RWPE2 (cell line): ENCODE measurements at places on chromosomes 5 and 9.

DNA sequence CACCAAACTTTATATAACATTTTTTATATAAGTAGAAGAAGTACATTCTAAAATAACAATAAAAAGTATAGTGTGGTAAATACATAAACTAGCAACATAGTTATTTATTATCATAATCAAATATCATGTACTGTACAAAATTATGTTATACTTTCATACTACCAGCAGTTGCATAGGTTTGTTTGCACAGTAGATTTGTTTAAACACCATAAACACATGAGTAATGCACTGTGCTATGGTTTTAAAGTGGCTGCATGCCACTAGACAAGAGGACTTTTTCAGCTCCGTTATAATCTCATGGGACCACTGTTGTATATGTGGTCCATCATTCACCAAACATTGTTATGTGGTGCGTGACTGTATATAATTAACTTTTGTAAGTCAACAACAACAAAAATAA lies 137.6 kb downstream of the DRD1 start:
- H3K4me1 ChIP-seq, result no peaks in the 10 kb centered on the region
- H3K27me3 ChIP-seq, result no peaks in the 10 kb centered on the region
- H3K4me3 ChIP-seq, result no peak overlapping the region
- H3K36me3 ChIP-seq, result no peaks in the 10 kb centered on the region
- no peak for DNase-seq

- no peaks in the 10 kb centered on the region for H3K36me3 ChIP-seq
- H3K4me1 ChIP-seq, result peaks cover 11% of the 10 kb centered on the region
- DNase-seq, result peak; percentile 74
- peak within 1 kb of the TSS; percentile 57 for H3K27ac ChIP-seq
- H3K4me3 ChIP-seq, result peak within 1 kb of the TSS; percentile 17
Measured at GRCh38 chr5:33891788-33892619, at the start of gene ADAMTS12. Gene ADAMTS12, minus strand, starts transcription at chr5:33891990. Its CDS starts 134 bp downstream, at chr5:33891856.

- H3K4me3 ChIP-seq, result no peak overlapping the region
- no peak for DNase-seq
- H3K27me3 ChIP-seq, result peaks cover 31% of the 10 kb centered on the region
- H3K27ac ChIP-seq, result no peak overlapping the region
- no peaks in the 10 kb centered on the region for H3K36me3 ChIP-seq
- no peaks in the 10 kb centered on the region for H3K4me1 ChIP-seq
Measured at GRCh38 chr5:2725980-2726765, 25.3 kb downstream of the IRX2 start.

GRCh38 chr9:22332202-22332601 lies 114.4 kb upstream of the DMRTA1 start:
- H3K4me3 ChIP-seq, result no peak overlapping the region
- H3K4me1 ChIP-seq, result no peaks in the 10 kb centered on the region
- no peak for DNase-seq
- no peaks in the 10 kb centered on the region for H3K36me3 ChIP-seq

DNA sequence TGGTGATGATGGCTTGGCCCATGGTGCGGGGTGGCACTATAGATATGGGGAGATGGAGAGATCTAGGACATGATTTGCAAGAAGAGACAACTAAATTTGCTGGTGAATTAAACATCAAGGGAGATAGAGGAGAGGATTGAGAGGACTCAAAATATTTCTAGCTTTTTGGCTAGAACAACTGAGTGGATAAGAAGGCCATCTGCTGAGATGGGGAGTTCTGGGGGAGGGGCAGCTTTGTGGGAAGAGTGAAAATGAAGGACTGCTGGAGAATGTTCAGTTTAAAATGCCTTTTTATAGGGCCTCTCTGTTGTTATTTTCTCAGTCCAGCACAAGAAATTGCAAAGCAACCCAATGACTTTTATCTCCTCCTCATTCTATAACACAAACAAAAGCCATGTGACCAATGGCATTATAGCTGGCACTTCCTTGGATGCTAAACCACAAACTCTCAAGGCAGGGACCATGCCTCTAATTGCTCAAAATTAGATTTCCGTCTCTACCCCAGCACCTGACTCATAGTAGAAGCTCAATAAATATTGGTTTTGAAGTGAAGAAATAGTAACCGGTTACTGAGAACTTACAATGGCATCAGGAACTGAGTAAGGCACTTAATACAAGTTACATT lies 29.8 kb downstream of the JAKMIP2 start:
- H3K27ac ChIP-seq, result no peak overlapping the region
- H3K36me3 ChIP-seq, result no peaks in the 10 kb centered on the region
- no peaks in the 10 kb centered on the region for H3K4me1 ChIP-seq
- no peak for DNase-seq

DNA sequence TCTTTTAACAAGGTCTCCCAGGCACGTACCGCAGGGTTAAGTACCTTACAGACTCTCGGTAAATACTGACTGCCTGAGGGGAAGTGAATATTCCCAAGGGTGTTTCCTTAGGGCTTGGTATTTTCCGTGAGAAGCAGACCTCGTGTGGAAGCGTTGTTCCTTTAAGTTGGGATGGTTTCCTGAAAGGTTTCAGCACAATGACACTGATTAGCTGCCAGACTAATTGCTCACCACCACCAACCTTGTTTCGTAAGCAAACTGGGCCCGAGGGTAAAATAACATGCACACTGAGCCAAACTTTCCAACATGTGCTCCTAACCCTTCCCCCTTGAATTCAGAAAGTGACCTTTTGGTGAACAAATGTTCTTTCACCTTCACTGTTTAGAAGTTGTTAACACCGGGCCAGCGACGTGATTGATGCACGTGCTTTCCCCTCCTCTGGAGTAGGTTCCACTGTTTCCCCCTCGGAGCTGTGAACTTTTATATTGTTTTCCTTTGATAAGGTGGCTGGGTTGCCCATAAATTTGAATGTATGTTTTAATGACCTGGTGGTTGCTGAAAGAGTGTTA lies 128.1 kb upstream of the RPS23 start:
- H3K36me3 ChIP-seq, result no peaks in the 10 kb centered on the region
- H3K4me1 ChIP-seq, result peaks cover 25% of the 10 kb centered on the region
- H3K27ac ChIP-seq, result peak overlapping the region; percentile 100

DNA sequence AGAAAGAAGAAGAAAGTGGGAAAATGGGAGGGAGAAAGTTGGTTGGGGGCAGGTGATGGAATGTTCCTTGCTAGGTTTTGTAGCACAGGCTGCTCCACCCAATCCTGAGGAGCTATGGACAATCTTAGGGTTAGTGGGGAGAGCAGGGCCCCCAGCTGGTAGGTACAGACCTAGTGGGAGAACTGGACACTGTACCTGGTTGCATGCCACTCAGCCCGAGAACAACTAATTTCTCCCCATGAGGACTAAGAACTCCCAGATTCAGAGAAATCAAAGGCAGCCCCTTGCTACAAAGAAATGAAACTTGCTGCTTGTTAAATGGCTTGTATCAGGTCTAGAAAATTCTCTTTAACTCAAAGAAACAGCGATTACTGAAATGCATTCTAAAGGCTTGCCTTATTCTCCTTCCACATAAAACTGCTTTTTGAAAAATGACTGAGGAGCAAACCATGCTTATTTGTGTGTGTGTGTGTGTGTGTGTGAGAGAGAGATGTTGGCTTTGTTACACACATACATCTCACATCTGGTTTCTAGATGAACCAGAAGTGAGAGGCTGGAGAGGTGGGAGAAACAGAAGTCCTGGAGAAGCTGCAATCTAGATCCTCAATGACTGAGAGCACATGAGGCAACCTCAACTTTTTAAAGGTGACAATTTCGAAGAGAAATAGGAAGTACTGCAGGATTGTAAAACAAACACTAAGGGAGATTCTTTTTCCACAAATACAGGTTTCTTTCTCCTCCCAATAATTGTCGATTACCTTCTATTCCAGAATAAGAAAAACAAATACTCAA lies 28.9 kb downstream of the FYB1 start:
- peaks cover 15% of the 10 kb centered on the region for H3K4me1 ChIP-seq
- no peak overlapping the region for H3K27ac ChIP-seq

- no peaks in the 10 kb centered on the region for H3K27me3 ChIP-seq
- H3K4me3 ChIP-seq, result no peak overlapping the region
- no peak for DNase-seq
- H3K4me1 ChIP-seq, result peaks cover 2% of the 10 kb centered on the region
- H3K36me3 ChIP-seq, result no peaks in the 10 kb centered on the region
- H3K27ac ChIP-seq, result no peak overlapping the region
Measured at GRCh38 chr5:79168031-79168430, 56.4 kb downstream of the BHMT start.

DNA sequence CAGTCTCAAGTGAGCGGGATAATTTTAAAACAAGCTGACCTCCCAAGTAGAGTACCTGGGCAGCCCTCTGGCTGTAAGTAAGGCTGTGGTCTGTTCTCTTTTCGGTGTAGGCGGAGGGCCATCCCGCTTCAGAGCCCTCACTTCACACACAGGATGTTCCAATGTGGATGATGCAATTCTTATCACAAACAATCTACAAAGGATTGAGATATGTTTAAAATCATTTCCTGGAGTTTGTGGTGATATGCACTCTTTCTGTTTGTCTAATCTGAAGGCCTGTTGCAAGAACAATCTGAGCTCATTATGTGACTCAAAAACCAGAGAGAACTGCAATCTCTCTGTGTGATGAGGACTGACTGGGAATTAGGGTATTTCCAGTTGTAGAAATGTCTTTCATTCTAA lies 42.5 kb downstream of the ITGA2 start:
- peak overlapping the region; percentile 85 for H3K27ac ChIP-seq
- no peaks in the 10 kb centered on the region for H3K27me3 ChIP-seq
- H3K4me1 ChIP-seq, result peaks cover 72% of the 10 kb centered on the region
- H3K36me3 ChIP-seq, result peaks cover 55% of the 10 kb centered on the region
- H3K4me3 ChIP-seq, result no peak overlapping the region

GRCh38 chr9:20292002-20292401 lies 330.3 kb downstream of the MLLT3 start:
- no peak for DNase-seq
- no peak overlapping the region for H3K4me3 ChIP-seq
- no peak overlapping the region for H3K27ac ChIP-seq
- no peaks in the 10 kb centered on the region for H3K4me1 ChIP-seq
- no peaks in the 10 kb centered on the region for H3K27me3 ChIP-seq
- no peaks in the 10 kb centered on the region for H3K36me3 ChIP-seq

DNA sequence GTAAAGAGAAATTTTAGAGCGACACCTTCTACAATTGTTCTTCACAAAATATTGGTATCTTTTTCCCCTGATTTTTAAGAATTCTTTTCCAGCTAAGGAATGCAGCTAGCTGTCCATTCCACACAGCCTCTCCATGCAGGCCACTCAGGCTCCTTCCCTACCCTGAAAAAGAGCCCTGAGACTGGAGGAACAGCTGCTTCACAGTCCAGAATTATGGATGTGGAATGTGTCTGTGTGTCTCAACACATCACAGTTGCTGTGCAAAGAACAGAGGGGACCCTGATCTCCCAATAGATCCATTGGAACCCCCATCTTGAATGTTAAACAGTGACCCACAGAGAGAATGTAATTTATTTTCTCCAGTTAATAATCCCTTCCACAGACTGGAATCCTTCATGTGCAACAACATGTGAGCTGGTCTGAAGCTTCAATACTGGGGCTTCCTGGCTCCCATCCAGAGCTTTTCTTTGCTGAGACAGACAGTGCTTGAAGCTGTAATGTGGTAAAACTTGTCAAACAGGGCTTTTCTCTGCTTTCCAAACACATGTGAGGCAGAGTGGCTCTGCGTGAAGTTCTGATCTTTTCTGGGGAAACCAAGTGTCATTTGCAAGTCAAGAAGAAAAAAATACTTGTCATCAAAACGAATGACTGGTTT lies 53.3 kb upstream of the SMC5 start:
- H3K27ac ChIP-seq, result no peak overlapping the region
- H3K4me3 ChIP-seq, result no peak overlapping the region
- no peak for DNase-seq

DNA sequence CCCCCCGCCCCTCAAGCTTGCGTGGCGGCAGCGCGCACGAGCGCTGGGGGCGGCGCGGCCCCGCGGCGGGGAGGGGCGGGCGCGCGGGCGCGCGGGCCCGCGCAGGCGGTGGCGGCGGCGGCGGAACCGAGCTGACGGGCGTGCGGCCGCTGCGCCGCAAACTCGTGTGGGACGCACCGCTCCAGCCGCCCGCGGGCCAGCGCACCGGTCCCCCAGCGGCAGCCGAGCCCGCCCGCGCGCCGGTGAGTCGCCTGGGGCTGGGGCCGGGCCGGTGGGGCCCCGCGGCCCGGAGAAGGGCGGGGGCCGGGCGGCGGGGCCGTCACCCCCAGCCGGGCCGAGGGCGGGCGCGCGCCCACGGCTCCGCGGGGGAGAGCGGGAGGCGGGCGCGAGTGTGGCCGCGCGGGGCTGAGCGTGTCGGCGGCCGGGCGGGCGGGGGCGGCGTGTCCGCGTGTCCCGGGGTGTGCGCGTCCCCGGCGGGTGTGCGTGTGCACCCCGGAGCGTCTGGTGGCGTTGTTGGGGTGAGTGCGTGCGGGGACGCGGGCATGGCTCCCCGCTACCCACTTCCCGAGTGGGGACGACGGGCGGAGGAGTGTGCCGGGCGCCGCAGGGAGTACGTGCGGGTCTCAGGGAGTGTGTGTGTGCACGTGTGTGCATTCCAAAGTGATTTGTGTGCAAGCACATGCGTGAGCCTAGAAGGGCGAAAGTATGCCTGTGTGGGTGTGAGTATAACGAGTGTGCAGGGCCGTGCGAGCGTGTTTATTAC lies at the start of gene NEK6:
NEK6 (plus strand) TSS at position 106 of the 763 bp plus-strand sequence. CDS start 44,016 bp downstream, outside the sequence.
- peaks cover 8% of the 10 kb centered on the region for H3K36me3 ChIP-seq
- H3K27ac ChIP-seq, result peak within 1 kb of the TSS; percentile 96
- no peak for DNase-seq
- H3K27me3 ChIP-seq, result no peaks in the 10 kb centered on the region
- H3K4me3 ChIP-seq, result peak within 1 kb of the TSS; percentile 97

GRCh38 chr9:74696520-74696919 lies 191.2 kb downstream of the TRPM6 start:
- no peaks in the 10 kb centered on the region for H3K27me3 ChIP-seq
- H3K4me3 ChIP-seq, result no peak overlapping the region
- DNase-seq, result no peak

DNA sequence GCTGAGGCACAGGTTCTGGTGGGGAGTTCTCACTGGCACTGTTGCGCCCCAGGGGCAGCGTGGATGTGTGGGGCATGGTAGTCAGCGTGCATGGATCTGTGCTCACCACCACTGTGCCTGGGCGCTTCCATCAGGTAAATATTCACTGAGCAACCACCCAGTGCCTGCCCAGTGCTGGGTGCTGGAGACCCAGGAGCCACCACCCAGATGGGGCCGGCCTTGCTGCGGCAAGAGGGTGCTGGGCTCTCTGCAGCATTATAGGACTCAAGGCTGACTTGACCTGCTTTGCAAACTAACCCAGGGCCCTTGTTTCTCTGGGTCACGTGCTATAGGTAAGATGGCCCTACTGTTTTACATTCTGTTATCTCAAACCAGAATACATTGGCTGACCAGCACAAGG lies 60.5 kb downstream of the DAP start:
- no peak overlapping the region for H3K4me3 ChIP-seq
- DNase-seq, result peak; percentile 62
- H3K27ac ChIP-seq, result no peak overlapping the region
- no peaks in the 10 kb centered on the region for H3K27me3 ChIP-seq
- H3K4me1 ChIP-seq, result peaks cover 40% of the 10 kb centered on the region

GRCh38 chr5:169904508-169904907 lies 75.8 kb downstream of the INSYN2B start:
- no peak overlapping the region for H3K4me3 ChIP-seq
- no peak overlapping the region for H3K27ac ChIP-seq
- no peaks in the 10 kb centered on the region for H3K36me3 ChIP-seq
- no peak for DNase-seq

- H3K27ac ChIP-seq, result no peak overlapping the region
- H3K36me3 ChIP-seq, result no peaks in the 10 kb centered on the region
- H3K4me3 ChIP-seq, result no peak overlapping the region
Measured at GRCh38 chr9:134913713-134914500, 3.8 kb downstream of the FCN1 start.
